ENCODE measurements at places on chromosomes 2 and 18.

GRCh38 chr2:18208956-18209355, 330.5 kb downstream of the KCNS3 start:
- no peak for DNase-seq

DNA sequence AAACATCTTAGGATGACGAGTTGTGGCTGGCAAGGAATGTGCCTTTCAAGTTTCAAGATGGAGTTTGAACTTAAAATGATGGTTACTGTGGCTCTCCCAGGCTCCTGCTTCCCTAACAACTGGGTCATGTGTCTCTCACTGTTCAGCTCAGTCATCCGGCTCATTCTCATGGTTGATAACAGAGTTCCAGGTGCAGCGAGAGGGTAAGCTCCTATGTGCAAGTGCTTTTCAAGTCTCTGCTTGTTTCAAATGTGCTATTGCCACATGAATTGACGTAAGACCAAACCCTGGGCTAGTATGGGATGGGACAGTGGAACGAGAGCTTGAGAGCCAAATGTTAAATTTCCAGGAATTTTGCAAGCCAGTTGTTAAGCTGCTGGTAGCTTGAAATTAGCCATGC, 19.5 kb upstream of the PUM2 start:
- no peak for DNase-seq

DNA sequence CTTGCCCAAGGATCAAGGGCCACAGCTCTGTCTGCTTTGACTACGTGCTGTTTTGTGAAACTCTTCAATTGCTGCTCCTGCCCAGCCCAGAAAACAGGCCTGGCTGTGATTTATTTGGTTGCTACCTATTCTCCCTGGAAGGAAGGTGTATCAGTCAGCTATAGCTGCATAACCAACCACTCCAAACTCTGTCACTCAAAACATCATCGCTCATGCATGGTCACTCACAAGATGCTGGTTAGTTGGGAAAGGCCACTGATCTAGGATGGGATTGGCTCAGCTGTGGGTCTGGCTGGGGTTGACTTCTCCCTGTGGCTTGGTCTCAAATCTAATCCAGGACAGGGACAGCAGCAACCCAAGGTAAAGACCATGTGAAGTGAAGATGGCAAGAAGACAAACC, 14.6 kb downstream of the TEX51 start:
- DNase-seq = no peak

GRCh38 chr2:55590810-55591440, 26.5 kb downstream of the PPP4R3B start:
- DNase-seq = peak; percentile 73

- DNase-seq = no peak
Observed at GRCh38 chr2:20594957-20595356, 55.9 kb downstream of the HS1BP3 start.

DNA sequence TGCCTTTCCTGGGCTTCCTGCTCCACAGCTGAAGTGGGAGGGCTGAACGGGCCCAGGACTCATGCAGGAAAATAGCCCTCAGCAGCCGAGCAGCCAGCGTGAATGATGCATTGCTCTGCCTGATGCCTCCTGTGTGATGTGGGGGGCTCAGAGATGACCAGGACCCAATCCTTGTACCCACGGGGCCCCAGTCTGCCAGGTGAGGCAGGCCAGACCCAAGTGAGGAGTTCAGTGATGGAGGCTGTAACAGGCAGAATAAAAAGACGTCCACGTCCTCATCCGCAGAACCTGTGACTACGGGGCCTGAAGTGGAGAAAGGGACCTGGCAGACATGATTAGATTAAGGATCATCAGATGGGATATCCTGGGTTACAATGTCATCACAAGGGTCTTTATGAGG, 194.9 kb upstream of the HDAC4 start:
- no peak for DNase-seq

GRCh38 chr2:104769096-104769495, 84.8 kb upstream of the POU3F3 start:
- DNase-seq = peak; percentile 87

DNA sequence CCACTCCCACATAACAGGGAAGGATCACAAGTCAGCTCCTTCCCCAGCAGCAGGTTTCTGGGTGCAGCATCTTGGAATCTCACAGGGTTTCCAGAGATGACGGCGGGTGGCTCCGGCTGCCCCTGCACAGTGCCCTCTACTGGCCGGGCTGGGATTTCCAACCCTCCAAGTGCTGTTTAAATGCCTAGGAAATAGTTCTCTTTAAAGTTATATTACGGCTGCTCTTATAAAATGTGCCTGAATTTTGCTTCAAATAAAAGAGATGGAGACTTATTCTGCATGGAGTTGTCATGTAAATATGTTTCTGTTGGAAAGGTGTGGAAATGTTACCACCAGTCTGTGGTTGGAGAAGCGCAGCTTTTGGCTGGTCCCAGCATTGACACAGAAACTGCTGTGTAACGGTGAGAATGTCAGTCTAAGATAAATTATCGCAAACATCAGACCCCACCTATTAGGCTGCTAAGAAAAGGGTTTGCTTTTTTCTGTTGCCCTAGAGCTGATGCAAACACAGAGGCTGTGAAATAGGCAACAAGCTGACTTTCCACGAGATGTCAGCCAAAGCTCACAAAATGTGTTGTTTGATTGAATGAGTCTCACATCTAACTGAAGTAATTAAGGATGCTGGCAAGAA, 3.3 kb upstream of the HJURP start:
- no peak for DNase-seq

- no peak for DNase-seq
Observed at GRCh38 chr2:178886006-178886405, 78.8 kb upstream of the TTN start.

GRCh38 chr2:181585732-181586131, 71.2 kb downstream of the CERKL start:
- DNase-seq = no peak

DNA sequence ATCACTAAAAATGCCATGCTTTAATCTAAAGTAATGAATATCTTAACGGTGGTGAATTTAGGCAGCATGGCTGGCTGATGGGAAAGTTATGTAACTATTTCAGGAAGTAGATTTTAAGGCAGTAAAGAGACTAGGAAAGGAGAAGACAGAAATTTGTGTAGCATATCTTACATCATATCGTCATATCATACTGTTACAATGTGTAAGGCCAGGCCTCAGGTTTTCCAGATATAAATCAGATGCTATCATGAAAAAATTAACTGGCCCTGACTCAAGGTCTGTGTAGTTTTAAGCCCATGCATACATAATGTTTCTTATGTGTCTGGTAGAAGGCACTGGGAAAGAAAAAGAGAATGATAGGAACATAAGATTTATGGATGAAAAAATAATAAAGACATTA, 8.9 kb upstream of the FAP start:
- peak; percentile 88 for DNase-seq

Data from fibroblast of skin of abdomen (primary cell).